ENCODE measurements at places on chromosomes 5 and 9.
A peak's percentile ranks its signal among the peaks of the same experiment; 100 is the strongest.

GRCh38 chr5:139148306-139148705 is 49.9 kb downstream of the SIL1 start:
- no peak for DNase-seq

DNA sequence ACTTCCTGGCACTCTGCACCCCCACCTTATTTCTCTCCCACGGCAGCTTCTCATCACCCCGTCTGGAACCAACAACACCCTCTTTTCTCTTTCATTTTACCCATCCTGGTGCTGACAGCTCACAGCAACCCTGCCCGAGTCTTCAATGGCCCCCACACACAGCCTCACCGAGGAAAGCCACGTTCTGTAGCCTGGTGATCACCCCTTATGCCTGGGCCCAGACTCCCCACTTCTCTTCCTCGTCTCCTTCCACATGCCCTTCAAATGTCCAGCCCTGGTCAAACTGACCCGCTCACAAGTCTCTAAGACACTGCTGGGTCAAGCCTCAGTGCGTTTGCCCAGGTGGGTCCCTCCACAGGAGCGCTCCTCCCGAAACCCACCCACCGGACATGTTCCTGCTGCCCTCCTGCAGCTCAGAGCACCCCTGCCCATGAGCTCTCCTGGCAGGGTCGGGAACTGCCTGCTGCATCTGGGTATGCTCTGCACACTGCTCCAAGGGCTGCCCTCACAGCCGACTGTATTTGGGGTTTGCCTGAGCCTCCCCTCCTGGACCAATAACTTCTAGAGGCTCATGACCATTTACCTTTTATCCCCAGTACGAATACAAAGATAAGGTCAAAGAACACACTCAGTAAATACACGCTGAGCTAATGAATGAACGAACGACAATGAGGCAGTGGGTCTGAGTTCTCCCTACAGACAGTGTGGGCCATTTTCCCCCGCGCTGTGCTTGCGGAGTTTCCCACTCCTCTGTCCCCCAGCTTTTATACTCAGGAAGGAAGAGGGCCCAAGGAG is 154.7 kb upstream of the PHYKPL start:
- no peak for DNase-seq

DNA sequence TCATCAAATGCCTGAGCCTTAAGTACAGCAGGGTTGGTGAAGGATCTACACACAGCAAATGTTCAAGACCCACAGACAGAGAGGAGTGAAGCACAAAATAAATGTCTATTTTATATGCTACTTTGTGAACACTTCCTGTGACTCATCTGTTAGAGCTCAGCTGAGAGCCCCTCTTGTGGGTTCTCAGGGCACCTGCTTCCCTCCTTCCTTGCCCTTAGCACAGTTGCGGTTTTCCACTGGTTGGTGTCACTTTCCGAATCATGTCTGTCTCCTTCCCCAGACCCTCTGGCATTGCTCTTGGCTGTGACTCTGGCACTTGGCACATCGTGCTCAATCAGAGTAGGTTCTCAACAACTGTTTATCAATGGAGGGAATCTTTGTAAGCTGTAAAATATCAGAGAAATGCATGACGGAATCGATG is 128.5 kb upstream of the STC2 start:
- no peak for DNase-seq

GRCh38 chr9:82597241-82598203 is 465.4 kb downstream of the RASEF start:
- no peak for DNase-seq

- no peak for DNase-seq
Measured at GRCh38 chr5:5078009-5078897, 61.9 kb upstream of the ADAMTS16 start.

GRCh38 chr5:139565411-139566305 is 4.5 kb downstream of the UBE2D2 start:
- DNase-seq: peak; percentile 58

DNA sequence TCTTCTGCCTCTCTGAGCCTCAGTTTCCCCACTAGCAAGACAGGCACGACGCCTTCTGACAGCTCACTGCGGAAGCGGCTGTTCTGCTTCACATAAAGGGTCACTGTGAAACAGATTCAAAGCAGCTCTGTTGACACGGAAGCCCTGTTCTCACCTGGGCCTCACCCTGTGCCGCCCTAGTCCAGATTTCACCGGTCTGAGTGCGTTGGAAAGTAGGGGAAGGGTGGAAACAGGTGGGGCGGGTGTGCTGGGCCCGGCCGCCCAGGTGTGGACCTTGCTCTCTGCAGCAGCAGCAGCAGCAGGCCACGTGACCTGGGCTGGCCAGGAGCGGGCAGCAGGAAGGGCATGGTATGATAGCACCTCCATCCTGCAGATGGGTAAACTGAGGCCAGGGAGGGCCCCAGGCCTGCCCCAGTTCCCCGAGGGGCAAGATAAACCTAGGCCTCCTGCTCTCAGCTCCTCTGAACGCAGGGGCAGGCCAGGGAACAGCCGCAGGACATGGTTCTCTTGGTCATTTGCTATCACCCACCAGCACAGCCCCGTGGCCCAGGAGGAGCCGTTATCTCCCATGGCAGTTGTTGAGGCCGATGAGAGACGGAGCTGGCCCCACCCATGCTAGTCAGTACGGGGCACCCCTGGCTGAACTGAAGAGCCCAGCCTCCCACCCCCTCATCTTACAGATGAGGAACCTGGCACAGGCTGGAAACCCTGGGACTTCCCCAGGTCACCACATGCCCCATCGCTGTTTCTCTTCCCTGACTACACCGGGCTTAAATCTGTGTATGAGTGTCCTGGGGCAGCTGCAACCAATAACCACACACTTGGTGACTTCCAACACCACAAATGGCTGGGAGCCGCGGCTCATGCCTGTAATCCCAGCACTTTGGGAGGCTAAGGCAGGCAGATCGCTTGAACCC is 12.1 kb downstream of the PTGES2 start:
- no peak for DNase-seq

- no peak for DNase-seq
Measured at GRCh38 chr5:79495311-79495710, 18.6 kb downstream of the HOMER1 start.

DNA sequence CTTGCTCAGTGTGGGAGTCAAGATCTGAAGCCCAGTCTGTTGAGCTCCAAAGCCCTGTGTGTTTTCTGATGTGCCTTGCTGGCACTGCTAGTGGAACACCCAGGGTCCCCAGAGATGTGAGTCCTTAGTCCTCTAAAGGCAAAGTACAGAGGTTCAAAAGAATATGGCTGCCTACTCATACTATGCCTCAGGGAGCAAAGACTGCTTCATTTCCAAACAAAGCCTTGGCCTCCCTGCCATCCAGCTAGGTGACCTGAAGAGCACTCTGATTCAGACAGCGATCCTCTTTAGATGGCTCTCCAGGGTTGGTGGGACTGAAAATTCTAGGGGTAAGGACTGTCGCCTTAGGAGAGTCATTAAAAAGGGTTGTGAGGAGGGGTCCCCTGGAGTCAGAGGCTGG is 2.0 kb downstream of the PRLR start:
- DNase-seq: no peak

- no peak for DNase-seq
Measured at GRCh38 chr9:86966852-86967511, 19.7 kb upstream of the GAS1 start.

- DNase-seq: no peak
Measured at GRCh38 chr9:123316053-123316718, 39.8 kb upstream of the CRB2 start.

DNA sequence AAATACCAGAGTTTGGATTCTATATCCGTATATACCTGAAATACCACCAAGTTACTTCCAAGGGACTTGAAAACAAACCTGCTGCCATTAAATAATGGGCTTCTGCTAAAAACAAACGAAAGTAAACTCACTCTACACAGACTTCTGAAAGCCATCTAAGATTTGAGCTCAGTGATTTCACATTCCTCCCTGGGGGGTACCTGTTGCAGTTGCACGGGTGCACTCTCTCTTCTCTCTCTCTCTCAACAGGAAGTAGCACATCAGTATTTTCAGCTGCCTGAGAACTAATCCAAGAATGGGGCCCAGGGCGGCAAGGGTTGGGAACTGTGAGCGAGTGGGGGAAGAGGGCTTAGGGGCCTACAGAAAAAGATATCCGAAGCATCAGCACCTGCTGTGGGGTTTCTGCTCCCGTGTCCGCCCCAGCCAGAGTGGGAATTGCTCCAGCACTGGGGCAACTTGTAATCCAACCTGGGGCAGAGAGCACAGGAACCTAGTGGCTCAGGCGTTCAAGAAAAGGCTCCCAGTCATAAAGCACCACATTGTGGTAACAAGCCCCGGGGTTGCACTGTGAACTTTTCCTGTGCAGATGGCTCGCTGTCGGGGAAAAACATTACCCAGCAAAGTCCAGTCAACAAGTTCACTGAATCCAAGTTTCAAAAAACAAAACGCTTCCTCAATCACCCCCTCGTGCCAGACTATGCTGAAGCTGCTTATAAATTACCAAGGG is 99.8 kb downstream of the EFNA5 start:
- DNase-seq: peak; percentile 24

GRCh38 chr9:116250891-116251290 is 97.3 kb downstream of the PAPPA start:
- DNase-seq: no peak

DNA sequence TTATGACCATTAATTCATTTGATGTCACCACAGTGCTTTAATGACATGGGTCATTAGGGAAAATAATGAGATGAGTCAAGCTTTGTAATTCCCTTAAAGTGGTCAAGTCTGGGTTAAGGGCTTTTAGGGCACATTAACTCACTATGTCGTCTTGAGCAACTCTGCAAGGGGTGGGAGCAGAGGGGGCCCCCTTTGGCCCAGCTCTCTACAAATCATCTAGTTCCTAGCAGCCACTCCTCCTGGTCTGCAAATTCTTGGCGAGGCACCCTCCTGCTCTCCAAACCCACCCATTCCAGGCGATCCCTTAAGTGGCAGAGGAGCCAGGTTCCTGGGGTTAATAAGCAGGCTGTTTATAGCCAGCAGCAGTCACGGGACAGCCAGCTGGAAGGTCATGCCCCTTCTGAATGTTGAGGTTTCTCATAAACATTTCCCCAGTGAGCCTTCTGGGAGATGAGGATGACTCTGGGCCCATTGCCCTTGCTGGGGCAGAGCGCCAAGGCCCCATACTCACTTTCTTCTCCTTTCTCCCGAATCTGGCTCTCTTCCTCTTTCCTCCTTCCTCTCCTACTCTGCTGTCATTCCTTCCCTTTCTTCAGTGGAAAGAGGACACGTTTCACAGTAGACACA is 14.3 kb upstream of the GPX3 start:
- no peak for DNase-seq

- no peak for DNase-seq
Measured at GRCh38 chr9:22415941-22416691, 30.5 kb upstream of the DMRTA1 start.

DNA sequence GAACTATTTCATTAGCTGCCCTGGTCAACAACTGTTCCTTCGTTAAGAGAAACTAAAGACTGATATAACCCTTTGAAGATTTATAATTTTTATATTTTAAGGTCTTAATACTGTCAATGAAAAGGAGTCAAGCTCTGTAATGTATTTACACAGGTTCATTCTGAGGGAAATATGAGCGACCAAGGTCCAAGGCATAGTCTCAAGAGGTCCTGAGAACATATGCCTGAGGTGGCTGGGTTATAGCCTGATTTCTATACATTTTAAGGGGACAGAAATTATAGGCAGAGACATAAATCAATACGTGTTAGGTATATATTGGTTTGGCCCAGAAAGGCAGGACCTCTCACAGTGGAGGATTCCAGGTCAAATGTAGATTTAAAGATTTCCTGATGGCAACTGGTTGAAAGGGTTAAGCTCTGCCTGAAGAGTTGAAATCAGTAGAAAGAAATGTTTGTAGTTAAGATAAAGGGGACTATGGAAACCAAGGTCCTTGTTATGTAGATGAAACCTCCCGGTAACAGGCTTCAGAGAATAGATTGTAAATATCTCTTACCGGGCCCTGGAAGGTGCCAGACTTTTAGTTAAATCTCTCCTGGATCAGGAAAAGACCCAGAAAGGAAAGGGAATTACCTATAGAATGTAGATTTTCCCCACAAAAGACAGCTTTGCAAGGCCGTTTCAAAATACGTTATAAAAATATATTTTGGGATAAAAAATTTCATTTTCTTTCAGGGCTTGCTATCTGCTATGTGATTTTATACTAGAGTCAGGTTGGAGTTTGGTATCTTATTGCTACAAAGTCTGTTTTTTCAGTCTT is 107.3 kb upstream of the PRLR start:
- DNase-seq: no peak

DNA sequence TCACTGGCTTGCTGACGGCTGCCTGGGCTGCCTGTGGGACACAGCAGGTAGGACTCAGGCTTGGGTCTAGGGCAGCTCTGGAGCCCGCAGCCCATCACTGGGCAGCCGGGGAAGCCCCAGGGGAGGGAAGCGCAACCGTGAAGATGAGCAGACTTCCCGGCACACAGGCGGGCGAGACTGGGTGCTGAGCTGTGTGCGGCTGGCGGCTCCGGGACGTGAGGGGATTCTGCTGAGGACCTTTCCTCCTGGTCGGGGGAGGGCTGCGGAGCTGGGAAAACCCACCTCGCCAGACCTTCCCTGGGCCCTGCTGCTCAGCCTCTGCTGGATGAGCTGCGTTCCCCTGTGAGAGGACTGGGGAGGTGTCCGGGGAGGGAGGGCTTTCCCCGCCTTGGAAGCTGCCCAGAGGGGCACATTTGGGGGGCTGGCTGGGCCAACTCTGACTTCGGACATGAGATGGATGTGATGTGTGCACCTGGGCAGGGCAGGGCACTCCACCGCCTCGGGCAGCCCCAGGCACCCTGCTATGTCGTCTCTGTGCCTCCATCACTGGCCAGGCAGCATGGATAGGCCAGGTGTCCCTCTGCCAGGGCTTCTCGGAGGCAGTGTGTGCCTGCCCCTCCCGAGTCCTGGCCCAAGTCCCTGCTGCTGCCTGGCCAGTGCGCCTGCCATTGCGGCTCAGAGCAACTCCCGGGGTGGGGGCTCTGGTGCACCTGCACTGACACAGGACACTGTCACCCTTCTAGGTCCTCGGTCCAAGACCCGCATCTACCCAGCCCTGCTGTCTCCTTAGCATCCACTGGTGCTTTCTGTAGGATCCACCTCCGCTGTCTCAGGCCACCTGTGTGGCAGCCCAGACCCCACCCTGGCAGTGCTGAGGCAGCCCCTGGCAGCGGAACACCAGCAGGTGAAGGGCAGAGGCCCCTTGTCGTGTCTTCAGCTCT is 66.4 kb downstream of the COL5A1 start:
- no peak for DNase-seq

DNA sequence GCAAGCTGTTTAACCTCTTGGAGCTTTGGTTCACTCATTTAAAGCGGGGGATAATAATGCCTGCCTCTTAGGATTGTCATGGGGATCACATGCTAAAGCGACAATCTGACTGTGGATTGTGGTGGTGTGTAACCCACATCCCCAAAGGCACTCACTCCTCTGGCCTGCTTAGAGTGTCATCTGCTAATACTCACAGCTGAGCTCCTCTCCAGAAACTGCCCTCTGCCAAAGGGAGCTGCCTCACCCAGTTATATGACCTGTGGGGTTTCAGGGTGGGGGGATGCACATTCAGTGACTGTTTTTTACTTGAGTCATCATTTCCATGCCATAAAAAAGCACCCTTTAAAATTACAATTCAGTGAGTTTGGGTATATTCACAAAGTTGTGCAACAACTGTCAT is 110.0 kb upstream of the SPOCK1 start:
- no peak for DNase-seq

DNA sequence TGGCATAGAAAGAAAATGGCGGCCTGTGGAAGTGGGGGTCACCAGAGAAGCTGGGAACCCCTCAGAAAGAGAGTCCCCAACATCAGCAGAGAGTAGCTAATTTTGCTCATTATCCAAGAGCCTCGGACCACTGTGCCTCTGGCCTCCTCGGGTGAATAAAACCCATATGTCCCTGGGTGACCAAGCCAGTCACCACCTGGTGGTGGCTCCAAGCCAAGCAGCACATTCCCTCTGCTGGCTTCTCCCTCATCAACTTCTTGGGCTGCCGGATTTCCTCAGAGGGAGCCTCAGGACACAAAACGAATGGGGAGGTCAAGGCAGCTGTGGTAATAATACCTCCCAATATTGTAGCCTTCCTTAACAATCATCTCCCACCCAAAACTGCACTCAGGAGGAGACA is 242.5 kb downstream of the NFIB start:
- no peak for DNase-seq
